ENCODE measurements at places on chromosomes 5 and 9. TPM values are rescaled to one million over a fixed set of nuclear protein-coding genes. Genes with fewer than 3 reads are reported as not detected.

PRUNE2 gene
- total RNA-seq: 38.8 TPM

ACTBL2 gene
- total RNA-seq: 5.6 TPM

PARP8 gene
- total RNA-seq: 25.9 TPM

HTR4 gene
- total RNA-seq: not detected

GRCh38 chr5:138371454-138371853 is 19.0 kb downstream of the KDM3B start:
- no peak for DNase-seq

DNA sequence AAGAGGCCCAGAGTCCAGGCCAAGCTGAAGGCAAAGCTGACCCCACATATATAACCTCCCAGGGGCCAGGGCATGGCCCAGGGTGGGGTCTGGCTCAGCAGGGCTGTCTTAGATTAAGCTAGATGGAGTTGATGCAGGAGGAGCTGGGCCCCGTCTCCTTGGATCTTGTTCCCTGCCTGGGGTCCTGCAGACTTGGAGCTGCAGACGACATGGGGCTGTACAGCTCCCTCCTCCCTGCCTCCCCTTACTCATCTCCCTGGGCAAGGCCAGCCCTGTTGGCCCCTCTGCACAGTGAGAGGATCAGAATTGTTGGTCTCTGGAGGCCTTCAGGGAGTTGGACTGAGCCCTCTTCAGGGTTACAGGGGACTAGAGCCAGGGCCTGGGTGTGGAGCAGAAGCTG is 134.9 kb downstream of the RGS3 start:
- no peak for DNase-seq

- no peak for DNase-seq
Observed at GRCh38 chr5:132203916-132204315, 23.7 kb downstream of the P4HA2 start.

GRCh38 chr5:135069895-135070657 is 36.0 kb upstream of the PITX1 start:
- DNase-seq: no peak

DNA sequence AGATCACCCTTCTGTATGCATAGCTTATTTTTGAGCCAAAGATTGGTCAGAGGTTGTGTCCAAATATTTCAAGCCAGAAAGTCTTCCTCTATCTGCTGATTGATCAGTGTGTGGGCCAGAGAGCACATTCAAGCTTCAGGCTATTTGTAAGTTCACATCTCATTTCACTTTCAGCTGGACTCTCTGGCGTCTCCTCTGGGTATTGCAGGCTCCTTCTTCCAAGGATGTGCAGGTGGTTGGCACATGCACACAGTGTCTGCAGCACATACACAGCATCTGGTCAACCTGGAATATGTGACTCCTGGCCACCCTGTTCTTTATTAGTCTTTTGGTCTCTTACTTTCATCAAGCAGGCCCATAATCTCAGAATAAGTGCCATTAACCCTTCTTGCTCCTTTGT is 516.1 kb downstream of the ANXA1 start:
- peak; percentile 7 for DNase-seq

Data from renal cortical epithelial cell (primary cell).